Stimulated activated CD4-positive, alpha-beta T cell treated with anti-CD3 and anti-CD28 coated beads, TNF-alpha, amount 100 ng/mL, for 1 hour (primary cell): ENCODE measurements at places on chromosomes 4 and X.

GRCh38 chr4:6695660-6696610, 2.3 kb downstream of the S100P start:
- DNase-seq = no peak

GRCh38 chr4:99679204-99679603, 21.6 kb upstream of the C4orf54 start:
- DNase-seq = no peak

DNA sequence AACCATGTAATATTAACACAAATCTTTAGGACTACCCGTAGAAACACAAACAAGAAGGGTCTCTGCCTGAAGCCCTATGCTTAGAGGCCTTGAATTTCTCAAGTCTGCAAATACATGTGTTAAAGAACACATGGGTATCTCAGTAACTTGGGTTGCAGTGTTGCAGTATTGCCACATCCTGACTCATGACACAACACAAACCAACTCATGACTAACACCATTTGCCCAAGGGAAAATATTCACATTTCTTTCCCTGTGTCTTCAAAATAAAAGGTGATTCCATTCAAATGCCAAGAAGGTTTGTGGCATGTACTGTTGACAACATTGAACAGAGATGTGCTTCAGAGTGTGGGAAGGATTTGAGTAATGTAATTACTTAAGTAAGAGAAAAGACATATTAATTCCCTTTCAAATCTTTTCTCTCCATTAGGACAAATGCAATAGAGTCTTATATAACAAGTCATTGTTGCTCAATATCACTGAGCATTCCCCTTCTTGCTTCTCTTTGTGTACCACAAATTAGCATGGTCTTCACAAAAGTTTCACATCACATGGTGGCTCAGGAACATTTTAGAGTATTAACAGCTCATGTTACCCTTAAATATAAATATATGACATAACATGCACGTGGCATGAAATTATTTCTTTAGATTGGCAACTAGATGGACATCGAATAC, 487.1 kb downstream of the STPG2 start:
- no peak for DNase-seq

- no peak for DNase-seq
These were observed 7.1 kb downstream of the MAOA start for GRCh38 chrX:43663173-43663572.

GRCh38 chr4:17187003-17187402, 288.6 kb upstream of the LDB2 start:
- no peak for DNase-seq

GRCh38 chr4:95288552-95288951, 260.2 kb downstream of the UNC5C start:
- no peak for DNase-seq

DNA sequence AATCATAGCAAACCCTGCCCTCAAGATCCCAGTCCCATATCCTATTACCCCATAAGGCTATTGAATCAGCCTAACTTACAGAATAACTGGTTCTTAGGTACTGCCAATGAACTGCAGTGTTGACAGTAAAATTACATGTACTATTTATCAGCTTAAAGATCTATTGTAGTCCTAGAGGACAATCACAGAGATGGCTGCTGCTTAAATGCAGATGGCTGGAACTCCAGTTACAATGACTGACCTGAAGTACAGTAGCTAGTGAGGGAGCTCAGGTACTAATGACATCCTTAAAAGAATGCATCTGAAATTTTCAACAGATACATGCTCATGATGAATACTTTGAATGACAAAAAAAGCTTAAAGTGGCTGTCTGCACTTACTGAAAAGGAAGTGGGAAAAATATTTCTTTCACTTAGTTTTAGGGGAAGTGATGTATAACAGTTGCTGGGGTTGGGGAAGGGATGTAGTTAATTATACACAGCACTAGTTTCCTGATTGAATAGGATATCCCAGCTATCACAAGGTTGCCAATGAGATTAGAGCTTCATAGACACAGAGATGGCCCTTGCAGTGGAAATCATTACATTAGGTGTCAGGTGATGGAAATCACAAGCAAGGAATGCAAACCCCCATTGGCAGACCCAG, 42.0 kb downstream of the USP26 start:
- no peak for DNase-seq

DNA sequence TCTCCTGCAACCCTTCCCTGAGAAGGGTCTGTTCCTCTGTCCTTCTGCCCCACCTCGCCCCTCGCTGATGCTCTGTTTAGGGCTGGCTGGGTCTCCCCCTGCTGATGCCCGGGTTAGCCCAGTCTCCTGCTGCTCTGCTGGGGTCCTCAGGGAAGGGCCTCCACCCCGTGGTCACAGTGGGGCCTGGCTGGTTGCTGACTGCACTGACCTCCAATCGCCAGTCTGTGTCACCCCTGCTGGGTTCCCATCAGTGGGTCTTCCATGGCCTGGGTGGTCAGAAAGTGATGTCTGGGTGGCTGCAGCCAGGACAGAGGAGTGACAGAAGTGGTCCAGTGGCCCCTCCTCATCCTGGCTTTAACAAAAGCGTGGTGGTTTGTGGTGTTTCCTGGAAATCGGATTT, 44.7 kb downstream of the EVC start:
- DNase-seq = no peak

DNA sequence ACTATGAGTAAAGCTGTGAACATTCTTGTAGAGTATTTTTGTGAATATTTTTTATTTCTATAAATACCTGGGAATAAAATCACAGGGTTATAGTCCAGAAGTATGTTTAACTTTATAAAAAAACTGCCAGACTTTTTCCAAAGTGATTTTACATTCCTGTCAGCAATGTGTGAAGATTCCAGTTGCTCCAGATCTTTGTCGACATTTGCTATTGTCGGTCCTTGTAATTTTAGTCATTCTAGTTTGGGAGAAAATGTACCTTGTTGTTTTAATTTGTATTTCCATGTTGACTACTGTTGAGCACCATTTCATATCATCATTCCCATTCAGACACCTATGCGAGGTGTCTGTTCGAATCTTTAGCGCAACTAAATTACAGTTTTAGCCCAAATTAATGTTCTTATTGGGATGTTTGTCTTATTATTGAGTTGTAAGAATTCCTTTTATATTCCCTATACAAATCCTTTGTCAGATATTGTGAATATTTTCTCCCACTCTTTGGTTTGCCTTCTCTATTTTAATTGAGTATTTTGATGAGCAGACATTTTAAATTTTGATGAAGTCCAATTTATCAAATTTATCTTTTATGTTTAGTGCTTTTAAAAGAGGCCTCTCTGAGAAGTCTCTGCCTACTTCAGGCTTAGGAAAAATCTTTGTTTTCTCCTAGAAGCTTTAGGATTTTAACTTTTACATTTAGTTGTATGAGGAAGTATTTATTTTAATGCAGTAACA, 2.6 kb downstream of the CEP135 start:
- no peak for DNase-seq

DNA sequence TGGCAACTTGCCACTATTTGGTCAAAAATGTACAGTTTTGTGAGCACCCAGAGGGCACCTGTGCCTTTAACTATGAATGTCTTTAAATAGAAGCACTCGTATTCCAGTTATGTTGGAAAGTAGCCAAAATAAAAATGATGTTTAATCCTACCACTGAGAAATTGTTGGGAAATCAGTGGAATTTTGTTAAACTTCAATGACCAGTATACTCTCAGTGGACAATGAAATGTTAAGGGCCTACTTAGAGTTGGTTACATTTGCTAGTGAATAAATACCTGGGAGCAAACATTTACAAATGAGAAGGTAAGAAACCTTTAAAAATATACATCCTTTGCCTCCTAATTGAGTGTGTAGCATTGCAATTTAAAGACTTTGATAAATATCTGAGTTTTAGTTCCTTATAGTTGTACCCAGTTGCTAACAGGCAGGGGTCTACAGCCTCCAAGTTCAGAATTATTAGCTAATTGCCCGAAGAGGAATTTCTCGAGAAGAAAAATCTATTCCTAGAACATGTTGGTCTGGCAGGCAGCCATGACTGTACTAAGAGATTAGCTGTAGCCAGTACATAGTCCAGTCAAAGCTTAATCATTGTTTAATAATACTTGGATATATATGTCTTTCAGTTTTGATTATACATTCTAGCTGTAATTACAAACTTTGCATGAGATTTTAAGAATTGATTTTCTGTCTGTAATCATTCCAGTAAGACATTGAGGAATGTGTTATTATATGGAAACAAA, 93.2 kb downstream of the IL1RAPL2 start:
- DNase-seq = no peak

DNA sequence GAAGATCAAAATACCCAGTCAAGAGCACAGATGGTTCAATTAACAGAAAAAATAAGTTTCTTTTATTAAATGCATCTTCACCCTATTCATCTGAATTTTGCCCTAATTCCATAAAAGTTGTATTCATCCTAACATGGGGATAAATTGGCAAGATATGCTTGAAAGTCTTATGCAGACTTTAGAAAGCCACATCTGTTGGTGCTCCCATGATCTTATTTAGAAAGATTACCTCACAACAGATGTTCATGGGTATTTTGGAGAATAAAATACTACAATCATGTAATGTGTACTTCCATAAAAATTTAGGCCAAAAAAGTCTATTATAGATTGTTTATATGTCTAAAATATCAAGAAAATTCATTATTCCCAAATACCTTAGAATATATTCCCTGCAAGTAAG, 510.3 kb downstream of the TECRL start:
- no peak for DNase-seq

DNA sequence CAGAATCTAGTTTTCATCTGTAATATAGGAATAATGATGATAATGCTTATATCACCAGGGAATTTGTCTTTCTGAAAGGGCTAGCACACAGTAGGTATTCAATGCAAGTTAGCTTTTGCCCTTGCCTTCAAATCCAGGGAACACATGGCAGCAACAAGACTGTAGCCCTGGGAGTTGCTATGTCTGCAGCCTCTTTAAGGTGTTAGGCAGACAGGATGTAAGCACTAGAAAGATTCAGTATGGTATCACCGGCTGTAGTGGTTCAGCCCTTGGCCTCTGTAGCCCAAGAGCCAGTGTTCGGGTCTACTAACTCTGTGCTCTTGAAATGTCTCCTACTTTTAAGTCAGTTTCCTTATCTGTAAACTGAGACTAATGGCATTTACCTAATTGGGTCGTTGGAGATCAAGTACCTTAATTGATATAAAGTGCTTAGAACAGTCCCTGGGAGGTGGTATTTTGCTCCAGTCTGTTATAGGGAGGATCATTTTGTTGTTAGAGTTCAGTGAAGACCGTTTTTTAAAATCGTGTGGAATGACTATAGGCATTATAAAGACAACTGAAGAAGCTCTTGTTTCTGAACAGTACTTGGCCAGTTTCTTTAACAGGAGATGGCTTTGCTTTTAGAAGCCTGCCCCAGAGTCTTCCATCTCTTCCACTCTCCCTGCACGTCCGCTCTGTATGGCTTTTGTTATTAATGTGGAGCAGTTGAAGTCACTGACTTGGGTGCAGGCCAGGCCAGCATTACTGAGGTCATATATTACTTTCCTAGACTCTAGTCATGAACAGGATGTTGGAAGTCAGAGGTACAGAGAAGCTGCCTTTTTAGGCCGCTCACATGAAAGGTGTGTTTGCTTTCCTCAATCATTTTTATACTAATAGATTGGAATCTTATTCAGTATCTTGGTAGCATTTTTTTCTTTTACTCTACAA, 44.8 kb downstream of the GAB1 start:
- DNase-seq = no peak

GRCh38 chr4:37653601-37654000, 32.6 kb downstream of the RELL1 start:
- no peak for DNase-seq

DNA sequence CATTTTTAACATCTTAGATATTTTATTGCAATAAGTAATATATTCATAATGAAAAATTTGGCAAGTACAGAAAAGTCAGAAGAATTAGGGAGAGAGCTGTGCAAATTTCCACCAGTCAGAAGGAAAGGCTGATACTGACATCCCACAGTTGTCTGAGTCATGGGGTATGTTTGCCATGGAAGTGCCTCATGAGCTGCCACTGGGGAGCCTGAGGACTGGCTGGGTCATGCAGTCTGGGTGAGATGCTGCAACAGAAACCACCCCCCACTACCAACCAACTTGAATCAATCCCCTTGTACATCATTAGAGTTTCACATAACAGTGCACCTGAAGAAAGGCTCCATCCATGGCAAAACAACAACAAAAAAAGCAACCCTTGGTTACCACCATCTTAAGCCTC, 45.2 kb upstream of the ENPP6 start:
- no peak for DNase-seq

GRCh38 chr4:97560009-97560408, 583.3 kb downstream of the STPG2 start:
- DNase-seq = no peak

DNA sequence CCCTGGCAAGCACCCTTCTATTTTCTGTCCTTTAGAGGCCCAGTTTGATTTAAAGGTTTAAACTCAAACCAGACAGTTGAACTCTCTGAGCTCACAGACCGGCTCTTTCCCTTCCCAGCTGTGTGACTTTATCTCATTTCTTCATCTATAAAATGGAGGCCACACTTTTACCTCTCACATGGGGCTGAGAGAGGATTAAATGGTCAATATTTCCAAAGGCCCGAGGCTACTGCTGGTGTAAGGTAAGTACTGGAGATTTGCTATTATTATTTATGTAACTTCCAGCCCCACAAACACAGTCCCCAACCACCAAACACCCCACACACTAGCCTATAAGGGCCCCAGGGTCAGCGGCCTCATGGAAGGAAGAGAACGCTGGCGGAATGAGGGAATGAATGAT, 13.6 kb upstream of the CYTL1 start:
- no peak for DNase-seq

DNA sequence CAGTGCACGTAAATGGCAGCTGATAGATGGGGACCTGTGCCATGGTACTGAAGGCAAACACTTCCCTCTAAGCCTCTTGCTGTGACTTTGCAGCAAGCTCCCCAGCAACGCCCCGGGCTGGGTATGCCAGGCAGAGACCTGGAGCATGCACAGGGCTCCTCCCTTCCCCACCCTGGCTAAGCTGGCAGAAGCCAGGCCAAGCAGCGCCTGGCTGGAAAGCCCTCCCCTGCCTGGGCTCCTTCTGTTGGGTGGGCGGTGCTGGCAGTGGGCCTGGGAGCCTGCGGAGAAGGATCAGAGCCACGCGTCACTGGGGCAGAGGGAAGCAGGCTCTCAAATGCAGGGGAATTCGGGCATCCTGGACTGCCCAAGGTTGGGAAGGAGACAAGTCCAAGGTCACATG, 3.6 kb downstream of the ATP2B3 start:
- DNase-seq = no peak

DNA sequence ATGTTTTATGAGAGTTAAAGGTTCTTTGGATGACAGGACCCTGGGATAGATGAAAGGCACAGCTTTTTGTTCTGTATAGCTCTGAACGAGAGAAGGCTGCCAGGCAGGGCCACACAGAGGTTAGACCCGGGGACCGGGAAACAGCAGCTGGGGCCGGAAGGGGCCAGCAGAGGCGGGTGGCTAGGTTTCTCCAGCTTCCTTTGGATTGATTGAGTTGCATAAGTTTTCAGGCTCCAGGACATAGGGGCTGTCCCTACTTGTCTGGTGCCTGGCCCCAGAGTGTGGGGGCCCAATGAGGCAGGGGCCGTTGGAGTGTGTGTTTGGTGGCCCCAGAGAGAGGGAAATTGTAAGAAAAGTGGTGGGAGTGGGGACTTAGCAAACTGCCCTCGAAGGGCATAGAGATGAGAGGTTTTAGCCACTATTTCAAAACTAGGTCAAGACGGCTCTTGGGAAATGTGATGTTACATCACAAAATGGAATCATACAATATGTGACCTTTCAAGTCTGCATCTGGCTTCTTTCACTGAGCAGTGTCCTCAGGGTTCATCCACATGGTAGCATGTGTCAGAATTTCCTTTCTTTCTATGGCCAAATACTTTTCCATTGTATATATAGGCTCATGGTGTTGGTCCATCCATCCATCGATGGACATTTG, 3.7 kb downstream of the ZFP92 start:
- no peak for DNase-seq
